ENCODE measurements at places on chromosomes 12 and 14.

- no peak for DNase-seq
These were observed 34.4 kb downstream of the LIMA1 start for GRCh38 chr12:50248883-50249282.

- DNase-seq, result no peak
These were observed 2.9 kb upstream of the CLEC1A start for GRCh38 chr12:10101648-10102220.

GRCh38 chr12:121926874-121927706 lies 8.7 kb downstream of the CFAP251 start:
- no peak for DNase-seq

DNA sequence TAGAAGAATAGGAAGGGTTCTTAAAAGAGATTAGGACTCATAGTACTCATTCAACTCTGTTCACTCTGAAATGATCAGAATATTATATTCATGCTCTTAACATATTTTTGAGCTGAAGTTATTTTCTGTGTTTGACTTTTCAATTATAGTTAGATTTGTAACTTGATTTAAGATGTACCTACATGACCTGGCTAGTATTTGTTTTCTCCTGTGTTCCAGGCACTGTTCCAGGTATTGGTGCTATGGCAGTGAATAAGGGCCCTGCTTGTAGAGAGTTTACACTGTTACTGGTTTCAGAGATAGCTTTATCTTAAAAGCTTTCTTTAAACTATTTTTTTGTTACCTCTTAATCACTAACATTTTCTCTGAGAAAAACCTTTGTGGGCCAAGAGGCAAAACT lies 19.1 kb upstream of the SLC17A8 start:
- DNase-seq, result no peak

DNA sequence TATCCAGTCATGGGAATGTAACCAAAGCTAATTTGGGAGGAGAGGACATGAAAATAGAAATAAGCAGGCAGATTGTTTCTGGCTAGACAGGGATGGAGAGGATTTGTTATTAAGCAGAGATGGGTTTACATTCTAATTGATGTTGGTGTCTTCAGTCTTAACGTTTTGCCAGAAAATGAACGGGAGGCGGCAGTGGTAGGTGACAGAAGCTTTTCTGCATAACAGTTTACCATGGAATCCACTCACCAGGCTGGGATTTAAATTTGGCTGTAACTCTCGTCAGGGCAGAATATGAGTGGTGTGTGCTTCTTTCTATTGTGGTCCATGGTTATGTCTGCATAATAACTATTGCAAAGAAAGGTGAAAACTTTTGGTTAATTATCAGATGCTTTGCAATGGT lies 50.2 kb upstream of the OTX2 start:
- no peak for DNase-seq

- no peak for DNase-seq
These were observed 240.0 kb downstream of the DIO2 start for GRCh38 chr14:79971330-79971729.

DNA sequence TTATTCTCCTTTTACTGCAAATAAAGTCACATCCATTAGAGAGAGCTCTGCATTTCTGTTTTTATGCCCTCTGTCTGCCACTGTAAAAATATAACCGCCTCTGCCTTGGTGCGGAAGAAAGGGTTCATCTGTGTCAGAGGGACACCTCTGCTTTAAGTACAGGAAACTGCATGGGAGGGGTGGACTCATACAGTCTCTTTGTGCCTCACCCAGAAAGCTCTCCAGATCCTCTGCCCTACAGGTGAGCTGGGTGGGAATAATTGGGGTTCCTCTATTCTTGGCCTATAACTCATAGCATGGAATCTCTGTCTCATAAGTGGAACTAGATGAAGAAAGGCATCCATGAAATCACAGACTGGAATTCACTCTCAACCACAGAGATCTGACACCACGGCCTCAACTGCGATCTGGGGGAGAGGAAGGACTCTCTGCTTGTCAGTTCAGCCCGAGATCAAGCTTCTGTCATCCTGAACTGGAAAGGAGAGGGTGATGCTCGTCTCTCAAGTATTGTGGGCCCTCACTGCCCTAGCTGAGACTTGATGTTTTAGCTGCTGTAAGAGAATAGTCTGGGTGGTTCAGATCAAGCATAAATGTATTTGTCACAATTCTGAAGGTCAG lies 702.3 kb downstream of the TMEM121 start:
- DNase-seq, result no peak

DNA sequence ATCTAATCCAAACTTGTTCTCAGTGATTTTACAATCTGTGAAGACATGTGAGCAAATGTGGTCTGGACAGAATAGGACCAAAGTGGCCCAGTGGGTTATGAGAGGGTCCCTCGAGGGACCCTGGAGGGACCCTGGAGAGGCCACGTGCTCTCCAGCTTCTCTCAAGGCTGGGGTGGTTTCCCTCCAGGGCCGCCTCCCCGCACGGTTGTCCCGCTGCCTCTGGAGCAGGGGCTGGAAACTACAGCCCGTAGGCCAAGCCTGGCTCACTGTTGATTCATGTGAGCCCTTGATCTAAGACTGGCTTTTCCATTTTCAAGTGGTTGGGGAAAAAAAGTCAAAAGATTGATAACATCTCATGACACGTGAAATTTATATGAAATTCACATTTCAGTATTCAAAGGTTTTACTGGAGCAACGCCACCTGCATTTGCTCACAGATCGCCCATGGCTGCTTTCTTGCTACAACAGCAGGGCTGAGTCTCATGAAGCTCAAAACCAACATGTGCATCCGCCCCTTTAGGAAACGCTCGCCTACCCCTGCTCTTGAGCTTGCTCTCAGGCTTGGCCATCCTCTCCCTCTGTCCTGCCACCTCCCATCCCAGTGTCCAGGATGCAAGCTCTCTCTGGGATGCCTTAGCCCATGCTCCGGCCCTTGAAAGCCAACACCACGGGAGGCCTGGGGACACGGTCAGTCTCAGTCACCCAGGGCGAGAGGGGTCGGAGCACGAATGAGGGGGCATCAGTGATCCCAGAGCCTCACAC lies 12.1 kb upstream of the LRTM2 start:
- DNase-seq, result no peak

- DNase-seq, result no peak
These were observed 516.7 kb upstream of the TMEM132C start for GRCh38 chr12:127750076-127750840.

- DNase-seq, result no peak
These were observed 10.6 kb upstream of the TBPL2 start for GRCh38 chr14:55450987-55451386.

DNA sequence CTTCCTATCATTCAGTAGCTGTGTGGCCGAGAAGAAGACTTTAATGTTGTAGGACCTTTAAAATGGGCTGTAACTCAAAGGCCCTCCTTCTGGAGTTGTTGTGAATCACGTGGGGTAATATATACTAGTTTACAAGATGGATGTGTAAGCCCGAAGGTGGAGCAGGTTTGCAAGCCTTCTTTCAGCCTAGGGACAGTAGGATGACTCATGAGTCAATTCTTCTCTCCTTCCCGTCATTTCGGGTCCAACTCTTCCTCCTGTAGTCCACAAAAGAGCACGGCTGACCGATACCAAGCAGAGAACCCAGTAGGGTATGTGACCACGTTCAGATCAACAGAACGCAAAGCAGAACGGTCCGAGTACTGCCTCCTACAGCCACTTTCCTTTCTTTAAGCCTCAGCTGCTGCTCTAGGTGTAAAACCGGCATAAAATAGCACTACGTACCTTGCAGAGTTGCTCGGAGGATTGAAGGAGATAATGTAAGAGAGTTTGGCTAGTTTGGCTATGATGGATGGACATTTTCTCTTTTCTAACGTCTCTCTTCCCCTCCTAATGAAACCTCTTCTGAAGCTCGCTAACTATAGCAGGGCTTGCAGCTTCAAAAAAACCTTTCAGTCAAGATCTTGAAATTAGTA lies 1.3 kb upstream of the RASSF3 start:
- no peak for DNase-seq

- no peak for DNase-seq
These were observed 14.4 kb downstream of the PLEKHG7 start for GRCh38 chr12:92717202-92717601.

DNA sequence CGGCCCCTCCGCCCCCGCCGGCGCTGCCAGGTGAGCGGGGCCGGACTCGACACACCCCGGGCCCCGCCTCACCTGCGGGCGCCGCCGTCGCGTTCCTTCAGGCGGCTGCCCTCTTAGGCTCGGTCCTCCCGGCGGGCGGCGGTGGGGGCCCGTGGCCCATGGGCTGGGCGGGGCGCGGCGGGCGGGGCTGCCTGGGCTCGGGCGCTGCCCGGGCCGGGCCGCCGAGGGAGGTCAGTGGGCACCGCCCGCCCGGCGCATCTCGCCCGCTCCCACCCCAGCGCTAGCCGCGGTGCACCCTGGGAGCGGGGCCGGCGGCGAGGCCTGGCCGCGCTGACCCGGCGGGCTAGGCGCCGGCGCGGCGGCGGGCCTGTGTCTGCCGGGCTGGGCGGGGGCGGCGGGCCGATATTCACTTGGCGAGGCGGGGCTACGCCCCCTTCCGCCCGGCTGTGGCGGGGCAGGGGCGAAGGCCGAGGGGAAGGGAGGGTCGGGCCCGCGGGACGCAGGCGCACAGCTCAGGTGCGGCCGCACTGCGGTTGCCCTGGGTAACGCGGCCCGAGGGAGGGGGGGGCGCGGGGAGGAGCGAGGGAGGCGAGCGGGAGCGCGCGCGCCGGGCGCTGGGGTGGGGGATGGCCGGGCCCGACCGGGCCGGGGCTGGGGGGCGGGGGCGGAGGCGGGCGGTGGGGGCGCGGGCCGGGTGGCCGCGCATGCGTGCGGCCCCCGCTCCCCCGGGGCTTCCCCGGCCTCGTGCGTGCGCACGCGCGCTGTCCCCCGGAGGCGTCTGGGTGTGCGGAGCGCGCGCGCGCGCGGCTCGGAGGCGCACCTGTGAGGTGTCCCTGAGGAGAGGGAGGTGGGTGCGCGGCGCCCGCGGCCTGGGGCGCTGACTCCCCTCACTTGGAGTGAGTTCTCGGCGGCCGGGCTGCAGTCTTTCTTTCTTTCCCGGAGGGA lies at the start of the genes CCDC92 and ZNF664:
CCDC92 (minus strand) TSS at position 375 of the 945 bp plus-strand sequence. CDS start 28,526 bp downstream, outside the sequence.
ZNF664 (plus strand) TSS at position 759 of the 945 bp plus-strand sequence. CDS start 38,930 bp downstream, outside the sequence.
- DNase-seq, result peak; percentile 95

- no peak for DNase-seq
These were observed 55.6 kb downstream of the SYNE3 start for GRCh38 chr14:95460647-95461478.

DNA sequence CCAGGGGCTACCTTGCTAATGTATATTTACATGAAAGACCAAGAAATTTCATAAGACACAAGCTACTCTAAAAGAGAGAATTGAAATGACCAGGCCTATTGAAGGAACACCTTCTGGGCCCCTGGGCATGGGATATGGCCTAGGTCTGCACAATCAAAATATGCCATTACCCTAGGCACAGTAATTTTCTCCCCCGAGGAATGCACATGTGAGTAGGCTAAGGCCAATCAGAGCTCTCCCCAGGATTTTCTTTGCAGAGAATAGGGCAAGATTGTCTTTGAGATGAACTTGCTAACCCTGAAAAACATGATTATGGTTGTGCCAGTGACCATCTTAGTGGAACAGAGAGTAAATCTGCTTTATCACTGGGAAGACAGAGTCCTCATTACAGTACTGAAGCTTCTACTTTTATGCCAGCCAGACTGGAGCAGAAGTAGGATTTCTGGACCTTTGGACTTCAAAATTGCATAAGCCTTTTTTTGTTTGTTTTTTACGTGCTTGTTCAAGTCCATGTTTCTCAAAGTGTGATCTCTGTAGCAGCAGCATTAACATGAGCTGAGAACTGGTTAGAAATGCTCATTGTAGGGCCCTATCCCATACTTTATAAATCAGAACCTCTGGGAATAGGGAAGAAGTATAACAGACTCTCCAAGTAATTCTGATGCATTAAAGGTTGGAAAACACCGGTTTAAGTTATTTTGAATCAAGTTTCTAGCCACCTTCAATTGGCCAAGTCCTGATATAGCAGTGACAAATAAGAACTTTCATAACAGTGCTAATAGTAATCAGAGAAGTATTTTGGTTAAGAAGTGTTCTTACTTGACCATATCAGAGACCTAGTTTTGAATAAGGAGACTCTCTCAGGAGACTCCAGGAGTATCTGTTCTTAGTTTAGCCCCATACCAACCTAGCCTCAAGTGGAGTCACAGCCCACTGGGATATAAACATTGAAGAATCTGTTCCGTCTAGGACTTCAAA lies 112.9 kb downstream of the LMO3 start:
- no peak for DNase-seq

DNA sequence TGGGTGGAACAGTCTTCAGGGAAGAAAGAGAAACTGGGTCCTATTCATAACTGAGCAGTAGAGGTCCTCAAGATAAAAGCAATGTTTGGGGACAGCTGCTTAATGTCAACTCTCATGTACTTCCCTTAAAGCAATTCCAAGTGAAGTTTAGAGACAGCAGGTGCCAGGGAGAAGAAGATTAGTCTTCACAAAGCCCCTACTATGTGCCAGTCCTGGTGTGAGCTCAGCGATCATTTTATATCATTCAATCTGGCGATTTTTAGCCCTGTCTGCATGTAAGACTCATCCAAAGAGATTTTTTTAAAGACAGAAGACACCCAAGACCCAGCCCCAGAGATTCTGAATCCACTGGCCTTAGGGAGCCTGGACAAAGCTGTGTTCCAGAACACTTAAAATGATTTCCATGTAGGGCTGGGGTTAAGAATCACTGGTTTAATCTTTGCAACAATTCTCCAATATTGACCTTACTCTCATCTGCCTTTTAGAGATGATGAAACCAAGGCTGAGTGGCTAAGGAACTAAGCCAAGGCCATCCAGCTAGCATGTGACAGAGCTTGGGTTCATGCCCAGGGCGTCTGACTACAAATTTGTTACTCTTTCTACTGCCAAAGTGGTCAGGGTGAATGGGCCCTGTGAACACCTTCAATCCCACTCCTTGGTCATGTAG lies 404.5 kb upstream of the TBX3 start:
- no peak for DNase-seq

- no peak for DNase-seq
These were observed 39.4 kb downstream of the MVK start for GRCh38 chr12:109612975-109613502.

GRCh38 chr12:132831771-132832170 lies 3.1 kb upstream of the GOLGA3 start:
- no peak for DNase-seq

DNA sequence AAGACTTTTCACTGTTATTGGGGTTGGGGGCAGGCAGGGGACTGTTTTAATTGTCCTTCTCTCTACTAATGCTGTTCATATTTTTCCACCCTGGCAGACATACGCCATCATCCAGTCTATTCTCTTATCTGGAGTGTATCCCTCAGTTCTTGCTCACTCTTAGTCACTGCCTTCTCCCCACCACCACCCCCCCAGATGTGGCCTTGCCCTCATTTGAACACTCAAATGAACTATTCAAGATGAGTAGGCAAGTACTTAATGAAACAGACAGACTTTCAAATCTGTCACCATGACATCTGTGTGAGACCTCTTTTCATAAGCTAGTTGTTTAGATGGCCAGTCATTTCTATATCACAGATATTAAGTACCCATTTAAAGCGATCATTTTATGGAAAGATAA lies 10.1 kb downstream of the NUDT4 start:
- peak; percentile 17 for DNase-seq
